M059J (cell line): ENCODE measurements at places on chromosomes 3 and 15.
A peak's percentile ranks its signal among the peaks of the same experiment; 100 is the strongest.

- DNase-seq, result peak; percentile 95
These were observed 3.7 kb downstream of the BMF start for GRCh38 chr15:40104865-40105516.

DNA sequence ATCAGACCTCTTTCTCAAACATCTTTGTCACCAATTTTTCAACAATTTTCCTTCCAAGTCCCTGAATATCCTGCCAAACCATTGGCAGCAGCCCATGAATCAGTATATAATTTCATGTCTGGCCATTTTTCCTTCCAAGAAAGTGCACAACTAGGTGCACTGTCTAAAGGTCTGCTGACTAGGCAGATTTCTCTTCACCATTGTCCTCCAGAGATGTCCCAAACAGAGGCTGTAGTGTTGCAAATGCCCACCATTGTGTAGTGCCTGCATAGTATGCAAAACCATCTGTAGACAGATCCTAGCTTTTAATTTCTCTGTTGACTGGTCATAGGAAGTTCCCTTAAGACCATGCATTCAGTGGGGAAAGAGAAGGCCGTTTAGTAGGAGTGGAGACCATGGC lies 25.0 kb upstream of the GOLGA6L2 start:
- DNase-seq, result no peak

DNA sequence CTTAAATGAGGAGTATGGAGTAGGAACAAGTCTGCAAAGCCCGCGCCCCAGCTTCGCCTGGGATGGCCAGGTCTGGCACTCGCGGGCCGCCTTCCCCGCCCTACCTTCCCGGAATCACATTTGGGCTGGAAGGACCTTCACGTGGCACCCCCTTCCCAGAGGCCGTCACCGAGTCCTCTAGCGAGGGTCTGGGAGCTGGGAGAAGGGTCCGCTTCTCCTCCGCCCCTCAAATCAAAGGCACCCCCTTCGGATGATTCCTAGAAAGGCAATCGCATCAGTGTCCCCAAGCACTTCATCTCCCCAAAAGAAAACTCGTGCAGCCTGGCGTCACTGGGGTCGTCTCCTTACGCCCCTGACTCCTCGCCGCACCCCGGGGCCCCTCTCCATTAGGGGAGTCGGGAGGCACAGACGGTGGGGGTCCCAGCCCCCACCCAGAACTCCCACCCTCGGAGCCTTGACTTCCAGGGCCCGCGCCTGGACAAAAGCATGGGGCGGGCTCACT lies 380 bp downstream of the MYLK start:
- DNase-seq, result peak; percentile 46

DNA sequence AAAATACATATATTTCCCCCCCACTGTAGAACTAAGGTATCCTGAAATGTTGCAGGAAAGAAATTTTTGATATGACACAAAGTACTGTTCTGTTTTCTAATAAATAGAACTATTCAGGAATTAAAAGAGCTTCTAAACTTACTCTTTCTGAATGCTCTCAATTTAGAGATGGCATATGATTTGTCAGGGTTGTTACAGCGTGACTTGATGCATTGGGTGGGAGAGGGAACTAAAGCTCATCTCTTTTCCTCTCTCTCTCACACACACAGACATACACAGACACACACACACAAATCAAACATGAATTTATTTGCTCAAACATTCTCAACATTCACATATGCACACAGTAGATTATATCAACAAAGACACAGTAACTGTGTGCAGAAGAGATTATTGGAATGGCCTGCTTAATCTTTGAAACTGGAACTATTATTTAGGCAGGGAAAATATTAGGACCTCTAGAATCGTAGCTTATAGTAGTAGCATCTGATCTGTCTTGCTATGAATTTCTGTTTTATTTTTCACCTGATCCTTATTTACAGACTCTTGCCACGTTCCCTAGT lies 807.4 kb upstream of the GBE1 start:
- DNase-seq, result no peak
